ENCODE measurements at places on chromosomes 7 and 10.

GRCh38 chr7:87001214-87001613 is 58.2 kb downstream of the ELAPOR2 start:
- no peak for DNase-seq

DNA sequence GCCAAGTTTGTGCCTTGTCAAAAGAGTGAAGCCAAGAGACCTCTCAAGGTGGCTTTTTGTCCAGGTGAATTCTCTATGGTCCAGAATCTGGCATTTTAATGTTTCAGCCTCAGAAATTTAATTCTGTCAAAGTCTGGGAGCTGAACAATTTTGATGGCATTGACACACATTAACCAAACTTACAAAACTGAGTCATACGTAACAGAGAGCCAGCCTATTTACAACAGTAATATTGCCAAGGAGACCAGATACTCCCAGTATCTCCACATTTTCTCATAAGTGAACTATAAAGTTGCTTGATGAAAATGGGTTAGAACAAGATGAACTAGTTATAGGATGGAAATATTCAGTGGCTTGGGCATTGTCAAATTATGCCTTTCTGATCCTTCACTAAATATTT is 43.8 kb downstream of the PDE6C start:
- no peak for DNase-seq

- no peak for DNase-seq
Measured at GRCh38 chr10:61050120-61050745, 106.2 kb upstream of the RHOBTB1 start.

GRCh38 chr10:92567952-92568600 is 5.8 kb downstream of the IDE start:
- peak; percentile 6 for DNase-seq

DNA sequence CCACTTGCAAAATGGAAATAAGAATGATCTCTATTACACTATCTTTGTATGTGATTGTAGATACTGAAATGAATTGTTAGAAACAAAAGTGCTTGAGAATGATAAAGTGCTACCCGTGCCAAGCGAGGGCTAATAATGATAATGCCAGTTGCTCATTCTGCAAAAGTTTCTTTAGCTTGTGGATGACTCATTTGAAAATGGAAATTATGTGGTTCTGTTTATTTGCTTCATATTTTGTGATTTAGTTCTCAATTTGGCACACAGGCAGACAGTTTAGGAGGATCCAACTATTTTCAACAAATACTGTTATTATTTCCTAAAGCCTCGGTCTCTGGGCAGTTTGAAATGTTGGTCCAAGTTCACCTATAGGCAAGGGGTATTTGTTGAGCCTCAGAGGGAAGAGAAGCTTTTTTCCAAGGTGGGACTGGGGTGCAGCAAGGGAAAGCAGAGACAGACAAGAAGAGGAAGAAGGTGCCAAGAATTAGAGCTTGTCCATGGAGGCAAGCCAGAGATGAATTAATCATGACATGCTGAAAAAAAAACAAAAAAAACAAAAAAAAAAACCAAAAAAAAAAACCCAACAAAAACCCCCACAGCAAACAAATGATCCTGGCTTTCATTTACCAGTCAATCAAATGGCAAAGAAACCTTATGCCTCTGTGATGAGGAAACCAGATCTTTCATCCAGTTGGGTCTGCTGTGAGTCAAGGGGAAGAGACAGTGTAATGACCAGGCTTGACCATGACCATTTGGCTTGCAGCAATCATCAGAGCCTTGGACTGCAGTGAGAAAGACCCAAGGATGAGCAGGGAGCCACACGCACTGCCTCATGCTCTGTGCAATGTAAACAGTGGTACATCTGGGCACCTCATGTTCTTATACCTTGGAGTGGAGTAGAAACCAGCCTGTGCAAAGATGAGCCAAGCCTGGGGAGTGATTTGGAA is 285.0 kb upstream of the HABP2 start:
- DNase-seq, result peak; percentile 31

DNA sequence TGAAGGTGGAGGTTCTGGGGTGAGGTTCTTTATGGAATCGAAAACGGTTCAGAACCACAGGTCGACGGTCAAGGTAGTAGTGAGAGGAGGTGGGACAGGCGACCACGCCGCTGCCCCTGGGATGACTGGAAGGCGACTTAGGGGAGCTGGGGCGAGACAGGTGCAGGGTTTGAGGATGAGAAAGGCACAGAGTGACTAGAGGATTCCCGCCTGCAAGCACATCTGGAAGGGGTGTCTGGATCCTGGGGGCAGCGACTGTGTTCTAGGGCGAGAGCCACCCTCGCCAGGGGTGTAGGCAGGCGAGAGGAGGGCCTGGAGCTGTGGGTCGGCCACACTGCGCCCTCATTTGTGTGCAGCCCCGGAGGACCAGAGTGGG is 468 bp upstream of the IRF5 start:
- DNase-seq, result no peak

DNA sequence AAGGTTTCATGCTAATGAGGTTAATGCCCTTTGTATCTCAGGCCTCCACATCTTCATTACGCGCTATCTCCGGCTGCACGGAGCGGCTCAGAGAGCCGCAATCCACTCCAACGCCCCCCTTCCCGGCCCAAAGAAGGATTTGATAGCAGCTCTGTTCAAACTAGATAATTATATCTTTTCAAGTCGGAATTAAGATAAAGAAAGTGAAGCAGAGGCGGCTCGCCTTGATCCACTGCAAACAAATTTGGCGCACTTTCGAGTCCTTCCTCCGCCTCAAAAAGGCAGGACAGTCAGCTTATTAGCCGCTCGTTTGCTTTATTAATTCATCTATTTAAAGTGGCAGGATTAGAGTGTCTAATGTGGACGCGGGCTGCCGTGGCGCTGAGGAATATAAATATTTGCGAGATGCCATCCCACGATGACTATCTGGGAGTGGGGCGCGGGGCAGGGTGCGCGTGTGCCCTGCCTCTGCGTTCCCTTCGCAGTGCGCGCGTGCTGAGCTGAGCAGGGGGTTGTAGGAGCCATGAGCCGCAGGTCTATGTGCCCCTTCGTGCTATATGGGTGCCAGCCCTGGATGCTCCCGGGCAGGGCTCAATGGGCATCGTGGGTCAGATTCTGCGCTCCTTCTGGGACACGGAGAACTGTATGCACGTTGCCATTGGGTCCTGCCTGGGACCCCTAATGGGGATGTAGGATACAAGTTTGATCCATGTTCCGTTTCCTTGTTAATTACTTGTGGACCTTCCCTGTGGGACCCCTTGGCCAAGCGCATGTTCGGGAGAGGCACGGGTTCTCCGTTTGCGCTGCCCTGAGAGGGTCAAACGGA is 9.0 kb downstream of the EMX2 start:
- no peak for DNase-seq

DNA sequence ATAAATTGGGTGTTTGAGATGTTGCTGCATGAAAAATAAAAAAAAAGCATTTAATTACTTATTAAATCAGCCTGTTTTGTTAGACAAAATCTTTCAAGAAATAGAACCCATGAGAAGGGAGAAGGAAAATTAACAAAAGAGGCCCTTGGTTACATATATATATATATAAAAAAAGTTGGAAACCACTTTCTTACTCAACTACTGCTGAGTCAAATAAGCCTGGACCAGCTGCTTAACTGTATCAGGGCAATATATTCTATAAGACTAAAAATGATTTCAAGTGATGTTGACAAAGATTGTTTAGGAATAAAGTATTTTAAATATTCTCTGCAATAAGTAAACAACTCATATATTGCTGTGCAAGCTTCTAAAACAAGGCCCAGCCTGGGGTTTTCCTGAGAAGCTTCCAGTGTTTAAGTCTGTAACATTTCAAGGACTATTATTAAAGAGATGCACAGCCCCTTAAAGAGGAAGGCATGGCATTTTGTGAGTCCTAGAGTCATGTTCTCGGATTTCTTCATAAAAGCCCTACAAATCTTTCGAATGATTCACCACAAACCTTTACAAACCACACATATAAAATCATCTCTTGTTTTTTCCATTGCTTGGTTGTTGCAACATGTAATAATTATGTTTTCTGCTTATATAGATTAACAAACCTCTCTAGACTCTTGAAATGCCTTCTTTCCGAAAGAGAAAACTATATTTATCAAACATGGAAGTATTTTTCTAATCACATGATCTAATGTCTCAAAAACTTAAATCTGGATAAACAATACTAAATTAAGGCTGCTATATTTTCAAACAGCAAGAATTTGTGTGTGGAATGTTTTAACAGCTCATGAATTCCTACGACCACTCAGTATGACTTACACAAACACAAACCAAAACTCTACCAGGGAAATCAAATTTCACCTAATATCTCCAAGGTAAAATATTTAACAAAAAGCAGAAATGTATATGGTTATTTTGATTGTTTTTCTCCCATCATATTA is 14.3 kb downstream of the JAZF1 start:
- peak; percentile 29 for DNase-seq

- no peak for DNase-seq
Measured at GRCh38 chr7:151291206-151291605, 42.7 kb upstream of the SMARCD3 start.

- DNase-seq, result no peak
Measured at GRCh38 chr10:83647526-83647925, 491.8 kb upstream of the GHITM start.

Measured in RPMI7951 (cell line).